ENCODE measurements at places on chromosomes 6 and 20.

- DNase-seq, result no peak
These were observed 468.5 kb downstream of the KIF16B start for GRCh38 chr20:16104783-16105182.

DNA sequence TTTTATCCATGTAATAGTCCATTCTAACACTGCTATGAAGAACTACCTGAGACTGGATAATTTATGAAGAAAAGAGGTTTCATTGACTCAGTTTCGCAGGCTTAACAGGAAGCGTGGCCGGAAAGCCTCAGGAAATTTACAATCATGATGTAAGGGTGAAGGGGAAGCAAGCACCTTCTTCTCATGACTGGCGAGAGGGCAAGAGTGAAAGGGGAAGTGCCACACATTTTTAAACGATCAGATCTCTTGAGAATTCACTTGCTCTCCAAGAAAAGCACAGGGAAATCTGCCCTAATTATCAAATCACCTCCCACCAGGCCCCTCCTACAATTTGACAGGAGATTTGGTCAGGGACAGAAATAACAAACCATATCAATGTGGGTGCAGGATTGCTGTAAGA, 859.7 kb downstream of the EPHA7 start:
- DNase-seq, result peak; percentile 19

GRCh38 chr20:56759741-56760278, 130.7 kb downstream of the TFAP2C start:
- no peak for DNase-seq

DNA sequence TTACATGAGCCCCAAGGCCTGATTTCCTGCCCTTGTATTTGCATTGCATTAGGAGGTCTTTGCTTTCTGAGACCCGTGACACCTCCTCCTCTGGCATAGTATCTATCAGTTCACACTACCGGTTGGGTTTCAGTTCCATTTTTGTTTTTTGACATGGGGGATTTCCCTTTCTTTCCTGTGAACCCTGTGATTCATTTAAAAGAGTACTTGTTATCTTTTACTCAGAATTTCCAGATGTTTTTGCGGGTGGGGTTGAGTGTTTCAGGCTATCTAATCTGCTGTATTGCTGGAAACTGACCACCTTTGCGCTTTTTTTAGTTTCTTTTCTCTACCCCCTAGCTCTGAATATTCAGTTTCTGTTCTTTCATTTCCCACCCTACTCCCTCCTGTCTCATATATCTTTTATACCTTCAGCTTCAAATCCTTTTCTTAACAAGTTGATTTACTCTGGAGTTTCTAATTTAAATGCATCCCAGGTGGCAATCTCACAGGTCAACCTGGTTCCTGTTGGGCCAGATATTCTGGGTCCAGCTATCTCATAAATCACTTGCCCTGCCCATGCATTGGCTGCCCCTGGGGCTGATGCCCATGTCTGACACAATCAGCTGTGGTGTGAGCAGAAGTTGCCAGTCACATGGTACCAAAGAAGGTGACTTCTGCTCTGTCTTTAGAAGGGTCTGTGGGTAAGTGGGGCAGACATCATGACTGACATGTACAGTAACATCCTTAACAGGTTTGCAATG, 14.3 kb upstream of the NCOA3 start:
- DNase-seq, result peak; percentile 81

- no peak for DNase-seq
These were observed 256.7 kb upstream of the CNR1 start for GRCh38 chr6:88422831-88423230.

DNA sequence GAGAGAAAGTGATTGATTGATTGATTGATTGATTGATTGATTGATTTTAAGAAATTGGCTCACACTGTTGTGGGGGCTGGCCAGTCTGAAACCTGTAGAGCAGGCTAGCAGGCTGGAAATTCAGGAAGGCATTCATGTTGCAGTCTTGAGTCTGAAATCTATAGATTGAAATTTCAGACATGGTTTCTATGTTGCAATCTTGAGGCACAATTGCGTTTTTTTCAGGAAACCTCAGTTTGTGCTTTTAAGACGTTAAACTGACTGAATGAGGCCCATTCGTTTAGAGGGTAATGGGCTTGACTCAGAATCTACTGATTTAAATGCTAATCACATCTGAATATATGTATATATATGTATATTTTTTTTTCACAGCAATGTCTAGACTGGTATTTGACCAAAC, 106.3 kb downstream of the STXBP5 start:
- DNase-seq, result no peak

DNA sequence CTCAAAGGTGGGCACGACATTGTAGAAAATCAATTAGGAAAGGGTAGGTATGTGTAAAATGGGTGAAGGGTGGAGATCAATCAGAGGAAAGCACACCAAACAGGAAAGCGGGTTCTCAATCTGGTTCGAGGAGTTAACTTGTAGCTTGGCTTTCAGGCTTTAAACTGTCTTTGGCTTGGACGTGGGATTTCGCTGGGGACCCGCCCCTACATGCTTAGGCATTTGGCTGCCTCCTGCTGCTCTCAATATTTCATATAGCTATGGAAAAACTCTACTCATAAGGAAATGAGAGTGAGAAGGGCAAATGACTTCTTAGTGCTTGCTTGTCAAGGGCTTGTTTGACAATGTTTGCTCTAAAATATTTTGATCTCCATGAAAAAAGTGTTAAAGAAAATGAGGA, 38.1 kb upstream of the PDE7B start:
- DNase-seq, result no peak

DNA sequence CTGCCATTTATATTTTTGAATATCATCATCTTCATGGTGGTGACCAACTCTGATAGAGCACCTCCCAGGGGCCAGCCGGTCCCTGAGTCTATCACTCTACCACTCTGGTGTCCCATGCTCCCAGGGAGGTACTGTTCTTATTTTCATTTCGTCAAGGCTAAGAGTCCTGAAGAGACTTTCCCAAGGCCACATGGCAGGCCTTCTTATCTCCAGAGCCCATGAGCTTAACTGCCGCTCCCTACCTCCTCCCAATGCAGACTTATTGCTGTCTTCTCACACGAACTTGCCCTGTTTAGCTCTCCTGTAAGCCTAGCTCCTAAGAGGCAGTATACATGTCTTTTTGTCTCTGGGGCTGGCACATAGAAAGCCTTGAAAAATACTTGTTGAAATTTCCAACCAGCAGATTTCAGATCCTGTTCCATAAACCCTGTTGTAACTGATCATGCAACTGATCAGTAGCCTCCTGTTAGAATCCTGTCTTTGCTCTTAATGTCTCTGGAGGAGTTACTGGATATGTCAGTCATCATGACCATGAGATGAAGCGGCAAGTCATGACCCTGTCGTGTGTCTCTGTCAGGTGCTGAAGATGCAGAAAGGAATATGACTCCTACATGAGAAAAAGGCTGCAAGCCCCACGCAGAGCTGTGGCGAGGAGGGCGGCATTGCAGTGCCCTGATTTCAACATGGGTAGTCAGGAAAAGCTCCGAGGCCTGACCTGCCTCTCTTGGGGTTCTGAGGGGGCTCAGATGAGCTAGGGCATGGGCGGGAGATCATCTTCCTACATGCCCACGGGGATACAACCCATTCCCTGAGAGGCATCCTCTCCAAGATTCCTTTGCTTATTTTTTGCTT, 60.0 kb downstream of the TTI1 start:
- no peak for DNase-seq

- DNase-seq, result no peak
These were observed 44.9 kb downstream of the HLA-DRA start for GRCh38 chr6:32484614-32484998.

GRCh38 chr6:3350252-3350796, 91.6 kb downstream of the PSMG4 start:
- DNase-seq, result no peak

DNA sequence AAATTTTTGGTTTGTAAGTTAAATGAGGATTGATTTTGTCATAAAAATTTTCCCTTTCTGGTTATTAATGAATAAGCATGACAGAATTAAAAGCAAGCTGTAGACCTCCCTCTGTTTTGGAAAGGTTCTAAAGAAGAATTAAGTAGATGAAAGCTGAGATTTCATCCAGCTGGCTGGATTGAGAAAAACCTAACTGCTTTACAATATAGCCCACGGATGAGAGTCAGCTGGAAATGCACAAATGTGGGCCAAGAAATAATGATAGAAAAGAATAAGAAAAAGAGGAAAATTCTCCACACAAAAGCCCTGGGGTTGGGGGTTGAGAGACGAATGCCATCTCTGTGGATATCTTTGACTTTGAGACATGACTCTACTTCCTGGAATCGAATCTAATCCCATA, 631.6 kb downstream of the HDGFL1 start:
- DNase-seq, result no peak

DNA sequence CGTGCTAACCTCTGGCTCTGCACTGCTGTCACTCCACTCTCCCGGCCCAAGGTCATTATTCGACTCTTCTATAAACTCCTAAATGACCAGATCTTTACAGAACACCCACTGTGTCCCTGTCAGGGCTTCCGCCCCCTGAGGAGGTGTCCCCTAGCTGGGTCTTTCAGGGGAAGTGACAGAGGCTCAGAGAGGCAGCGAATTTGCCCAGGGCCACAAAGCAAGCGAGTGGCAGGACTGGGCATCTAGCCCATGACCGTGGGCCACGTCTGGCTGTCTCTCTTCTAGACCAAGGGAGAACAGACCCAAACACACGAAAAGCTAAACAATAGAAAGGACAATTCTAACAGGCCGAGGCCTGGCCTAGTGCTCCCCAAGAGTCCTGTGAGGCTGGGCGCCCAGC, 27.4 kb downstream of the FOXF2 start:
- DNase-seq, result no peak

DNA sequence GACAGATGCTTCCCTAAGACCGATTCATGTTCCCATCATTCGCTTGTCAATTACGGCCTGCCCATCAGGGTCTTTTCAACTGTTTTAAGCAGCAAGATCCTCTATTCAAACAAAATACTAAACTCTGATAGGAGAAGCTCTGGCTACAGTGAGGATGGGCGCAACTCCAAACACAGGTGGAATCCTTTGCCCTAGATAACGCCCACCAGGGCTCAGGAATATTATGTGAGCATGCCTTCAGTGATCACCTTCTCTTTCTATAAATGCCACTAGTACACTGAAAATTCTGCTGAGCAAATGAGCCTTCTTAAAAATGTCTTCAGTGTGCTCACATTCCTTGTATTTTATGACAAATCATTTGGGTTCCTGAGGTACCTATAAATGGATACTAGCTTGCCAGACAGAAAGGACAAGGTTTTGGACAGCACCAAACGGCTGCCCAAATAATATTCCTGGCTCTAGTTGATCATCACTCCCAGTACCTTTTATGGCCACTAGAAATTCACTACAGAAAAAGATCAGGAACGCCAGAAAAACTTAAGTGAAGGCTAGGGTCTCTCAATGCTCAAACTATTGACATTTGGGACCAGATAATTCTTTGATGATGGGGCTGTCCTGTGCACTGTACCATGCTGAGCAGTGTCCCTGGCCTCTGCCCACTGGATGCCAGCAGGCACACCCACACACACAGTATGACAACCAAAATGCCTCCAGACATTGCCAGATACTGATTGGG, 13.1 kb downstream of the ZNF217 start:
- peak; percentile 29 for DNase-seq

GRCh38 chr6:30167101-30167500, 3.8 kb downstream of the TRIM15 start:
- no peak for DNase-seq

Measured in suppressor macrophage treated with lipopolysaccharide for 1 hour (primary cell).